ENCODE measurements at places on chromosomes 6 and 20.

GRCh38 chr20:15362849-15363248, 1025.4 kb upstream of the FLRT3 start:
- DNase-seq, result no peak

DNA sequence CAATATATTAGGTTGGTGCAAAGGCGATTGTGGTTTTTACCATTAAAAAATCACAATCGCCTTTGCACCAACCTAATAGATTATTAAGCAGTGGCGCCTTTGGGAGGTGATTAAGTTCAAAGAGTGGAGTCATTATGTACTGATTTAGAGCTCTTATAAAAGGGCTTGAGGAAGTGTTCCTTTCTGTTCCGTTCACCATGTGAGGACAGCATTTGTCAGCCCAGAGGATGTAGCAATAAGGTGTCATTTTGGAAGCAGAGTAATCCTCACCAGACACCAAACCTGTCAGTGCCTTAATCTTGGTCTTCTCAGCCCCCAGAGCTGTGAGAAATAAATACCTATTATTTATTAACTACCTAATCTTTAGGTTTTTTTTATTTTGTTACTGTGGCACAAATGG, 542.1 kb upstream of the MAN1A1 start:
- DNase-seq, result no peak

DNA sequence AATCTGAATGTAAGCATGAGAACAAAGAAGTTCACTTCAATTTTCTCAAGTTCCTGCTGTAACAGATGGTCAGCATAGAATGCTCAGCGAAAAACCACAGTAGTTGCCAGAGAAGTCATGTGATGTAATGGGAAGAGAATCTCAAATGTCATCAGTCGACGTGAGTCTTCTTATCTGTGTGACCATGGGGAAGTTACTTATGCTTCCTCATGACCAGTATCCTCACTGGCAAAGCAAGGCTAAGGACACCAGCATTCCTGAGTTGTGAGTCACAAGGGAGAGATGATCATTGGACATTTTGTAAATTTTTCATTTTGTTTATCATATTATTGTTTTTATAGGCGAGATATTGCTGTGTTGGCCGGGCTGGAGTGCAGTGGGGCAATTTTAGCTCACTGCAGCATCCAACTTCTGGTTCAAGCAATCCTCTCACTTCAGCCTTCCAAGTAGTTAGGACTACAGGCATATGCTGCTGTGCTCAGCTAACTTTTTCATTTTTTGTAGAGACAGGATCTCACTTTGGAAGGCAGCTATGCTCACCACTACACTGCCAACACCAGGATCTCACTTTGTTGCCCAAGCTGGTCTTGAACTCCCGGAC, 21.9 kb downstream of the SGK1 start:
- DNase-seq, result no peak

DNA sequence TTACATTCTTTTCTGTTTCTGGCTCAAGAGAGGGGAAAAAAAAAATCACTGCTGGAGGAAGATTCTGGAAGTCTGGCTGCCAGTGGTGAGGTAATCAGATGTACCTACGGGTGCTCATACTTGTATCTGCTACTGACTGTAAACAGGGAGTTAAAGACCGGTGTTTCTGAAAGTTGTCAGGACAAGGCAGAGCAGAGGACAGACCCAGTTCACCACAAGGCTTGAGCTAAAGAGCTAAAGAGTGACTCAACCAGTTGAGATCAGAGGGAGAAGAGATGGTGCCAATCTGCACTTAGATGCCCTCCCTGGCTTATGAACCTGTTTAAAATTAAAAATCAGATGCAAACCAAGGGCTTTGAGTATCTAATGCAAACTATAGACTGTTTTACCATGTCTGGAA, 55.4 kb downstream of the CEP162 start:
- no peak for DNase-seq

- no peak for DNase-seq
Observed at GRCh38 chr6:53618219-53618618, 47.3 kb downstream of the KLHL31 start.

Measured in central memory CD8-positive, alpha-beta T cell (primary cell).